ENCODE measurements at places on chromosomes 4 and X.

DNA sequence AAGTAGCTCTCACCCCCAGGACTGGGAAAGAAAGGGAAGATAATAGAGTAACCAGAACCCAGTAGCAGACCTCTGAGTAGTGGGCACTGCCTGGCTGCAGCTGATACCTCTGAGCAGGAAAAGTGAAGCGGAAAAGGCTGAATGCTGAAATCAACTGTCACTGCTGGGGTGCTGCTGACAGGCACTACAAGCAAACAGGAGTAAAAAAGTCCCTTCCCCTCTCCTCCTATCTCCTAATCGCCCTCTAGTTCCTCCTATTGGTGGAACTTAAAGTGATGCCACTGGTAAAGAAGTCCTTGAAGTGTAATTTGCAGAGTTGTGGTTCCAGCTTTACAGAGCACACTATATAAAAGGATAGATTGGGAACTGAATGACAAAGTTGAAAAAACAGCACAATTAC lies 32.8 kb upstream of the GLRB start:
- no peak for DNase-seq

DNA sequence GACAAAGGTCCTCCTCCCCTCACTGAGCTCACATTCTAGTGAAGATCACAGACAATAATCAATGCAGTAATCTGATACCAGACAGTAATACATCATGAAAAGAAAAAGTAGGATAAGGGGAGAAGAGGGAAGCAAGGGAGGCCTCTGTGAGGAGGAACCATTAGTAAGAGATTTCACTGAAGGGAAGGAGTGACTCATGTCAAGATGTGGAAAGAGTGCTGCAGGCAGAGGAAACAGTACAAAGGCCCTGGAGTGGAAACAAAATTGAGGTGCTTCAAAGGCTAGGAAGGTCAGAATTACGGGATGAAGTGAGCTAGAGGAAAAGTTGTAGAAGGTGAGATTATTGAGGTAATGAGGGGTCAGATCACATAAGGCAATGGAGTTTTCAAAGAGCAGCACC lies 38.1 kb downstream of the LAMTOR3 start:
- DNase-seq = peak; percentile 14

DNA sequence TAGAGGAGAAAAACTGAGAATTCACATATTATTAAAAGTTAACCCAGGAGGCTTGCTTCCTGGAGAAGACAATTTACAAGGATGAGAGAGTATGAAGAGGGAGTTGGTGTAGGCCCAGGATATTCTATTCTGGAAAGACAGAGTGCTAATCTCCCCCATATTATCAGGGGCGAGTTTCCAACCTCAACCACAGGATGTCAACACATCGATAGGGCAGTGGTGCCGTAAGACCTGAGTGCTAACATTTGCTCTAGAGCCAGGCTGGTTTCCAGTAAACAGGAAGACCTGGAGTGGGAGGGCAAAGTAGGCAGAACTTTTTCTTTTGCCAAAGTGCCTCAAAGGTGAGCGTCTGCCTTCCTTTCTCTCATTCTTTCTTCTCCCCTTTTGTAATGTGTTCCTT lies 2.8 kb upstream of the AWAT1 start:
- DNase-seq = no peak

- DNase-seq = no peak
These were observed 11.4 kb downstream of the TMEM165 start for GRCh38 chr4:55407119-55407518.

- DNase-seq = peak; percentile 37
These were observed at the start of gene ZDHHC15 for GRCh38 chrX:75522565-75523431. Gene ZDHHC15, minus strand, starts transcription at chrX:75523037. Its CDS starts 13 bp downstream, at chrX:75523024.

DNA sequence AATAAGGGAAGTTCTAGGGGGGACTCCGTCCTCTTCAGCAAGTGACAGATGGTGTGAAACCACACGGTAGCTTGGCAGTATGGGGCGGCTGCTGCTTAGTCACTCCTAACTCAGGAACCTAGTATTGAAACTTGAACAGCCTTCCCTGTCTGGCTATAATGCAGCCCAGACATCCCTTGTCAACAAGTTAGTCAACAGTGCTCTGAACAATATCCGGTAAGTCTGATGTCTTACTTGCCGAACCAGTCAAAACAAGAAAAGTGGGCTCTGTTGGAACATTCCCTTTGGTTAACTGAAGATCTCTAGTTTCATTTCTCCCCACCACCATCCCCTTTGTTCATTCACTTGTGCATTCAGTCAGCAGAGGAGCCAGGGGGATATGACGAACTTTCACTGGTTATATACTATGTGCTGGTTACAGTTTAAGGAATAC lies 18.7 kb upstream of the CXCL13 start:
- peak; percentile 22 for DNase-seq

GRCh38 chrX:35351212-35351611 lies 408.6 kb downstream of the FAM47B start:
- no peak for DNase-seq

DNA sequence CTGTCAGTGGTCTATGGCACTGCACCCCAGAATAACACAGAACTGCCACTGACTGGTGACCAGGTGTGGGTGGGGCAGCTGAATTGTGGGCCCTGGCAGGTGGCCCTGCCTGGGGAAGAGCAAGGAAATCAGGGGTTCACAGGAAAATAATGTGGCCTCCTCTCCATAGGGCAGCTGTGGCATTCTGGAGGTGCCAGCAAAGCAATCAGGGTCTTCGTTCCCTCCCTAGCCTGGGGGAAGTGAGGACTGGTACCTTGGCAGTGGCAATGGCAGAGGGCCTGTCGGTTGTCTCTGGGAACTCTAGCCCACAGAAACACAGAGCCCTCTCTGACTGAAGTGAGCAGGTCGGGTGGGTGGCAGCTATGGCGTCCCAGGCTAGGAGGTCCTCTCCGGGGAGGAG lies 223.0 kb downstream of the GRIA2 start:
- no peak for DNase-seq

GRCh38 chr4:4776934-4777333 lies 82.5 kb upstream of the MSX1 start:
- DNase-seq = no peak

DNA sequence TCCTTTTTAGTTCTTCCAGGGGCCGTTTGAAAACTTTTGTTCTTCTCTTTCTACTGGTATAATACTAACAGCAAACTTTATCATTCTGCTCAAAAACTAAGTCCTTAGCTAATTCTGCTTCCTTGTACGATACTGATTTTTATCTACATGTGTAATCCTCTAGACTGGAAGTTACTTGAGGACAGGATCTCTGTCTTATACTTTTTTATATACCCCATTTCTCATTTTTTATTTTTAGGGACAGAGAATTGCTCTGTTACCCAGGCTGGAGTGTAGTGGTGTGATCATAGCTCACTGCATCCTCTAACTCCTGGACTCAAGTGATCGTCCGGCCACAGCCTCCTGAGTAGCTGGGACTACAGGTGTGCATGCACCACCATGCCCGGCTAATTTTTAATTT lies 2.2 kb downstream of the COX7B start:
- no peak for DNase-seq

GRCh38 chr4:71713611-71714203 lies 70.2 kb downstream of the GC start:
- DNase-seq = no peak

DNA sequence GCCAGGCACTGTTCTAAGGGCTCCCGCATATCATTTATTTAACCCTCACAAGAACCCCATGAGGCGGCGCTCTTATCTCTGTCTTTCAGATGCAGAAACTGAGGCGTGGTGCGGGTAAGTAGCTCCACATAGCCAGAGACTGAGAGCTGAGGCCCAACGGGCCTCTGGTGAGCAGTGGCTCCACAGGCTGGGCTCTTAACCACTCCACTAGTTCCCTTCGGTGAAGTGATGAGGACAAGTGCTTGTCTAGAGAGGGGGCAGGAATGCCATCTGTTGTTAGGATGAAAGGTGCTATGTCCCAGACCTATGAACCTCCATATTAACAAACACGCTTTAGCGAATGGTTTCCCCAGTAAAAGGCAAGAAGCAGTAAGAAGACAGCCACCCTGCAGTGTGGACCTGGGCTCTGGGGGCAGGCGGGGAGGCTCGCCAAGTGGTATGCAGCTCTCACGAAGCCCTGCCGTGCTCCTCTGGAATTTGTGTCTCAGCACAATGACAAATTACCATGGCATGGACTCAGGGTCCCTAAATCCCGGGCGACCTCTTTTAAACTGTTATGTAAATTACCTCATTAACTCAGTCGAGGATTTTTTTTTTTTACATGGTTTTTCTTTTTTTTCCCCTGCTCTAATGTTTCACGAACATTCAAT lies 20.9 kb upstream of the S100G start:
- DNase-seq = no peak

DNA sequence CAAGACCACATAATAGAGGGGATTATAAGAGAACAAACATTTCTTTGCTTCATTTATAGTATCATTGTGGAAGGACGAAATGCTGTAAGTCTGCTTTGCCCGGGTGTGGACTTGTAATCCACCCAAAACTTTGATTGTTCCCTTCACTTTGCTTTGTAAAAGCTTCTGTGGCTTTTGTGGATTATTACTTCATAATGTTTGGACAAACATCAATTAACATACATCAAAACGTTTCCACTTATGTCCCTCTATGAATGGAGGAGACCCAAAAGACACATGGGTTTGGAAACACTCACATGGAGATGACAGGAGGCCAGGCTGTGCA lies 415.4 kb downstream of the SPRY1 start:
- DNase-seq = no peak

GRCh38 chr4:114100288-114101031 lies 121.0 kb upstream of the ARSJ start:
- no peak for DNase-seq

DNA sequence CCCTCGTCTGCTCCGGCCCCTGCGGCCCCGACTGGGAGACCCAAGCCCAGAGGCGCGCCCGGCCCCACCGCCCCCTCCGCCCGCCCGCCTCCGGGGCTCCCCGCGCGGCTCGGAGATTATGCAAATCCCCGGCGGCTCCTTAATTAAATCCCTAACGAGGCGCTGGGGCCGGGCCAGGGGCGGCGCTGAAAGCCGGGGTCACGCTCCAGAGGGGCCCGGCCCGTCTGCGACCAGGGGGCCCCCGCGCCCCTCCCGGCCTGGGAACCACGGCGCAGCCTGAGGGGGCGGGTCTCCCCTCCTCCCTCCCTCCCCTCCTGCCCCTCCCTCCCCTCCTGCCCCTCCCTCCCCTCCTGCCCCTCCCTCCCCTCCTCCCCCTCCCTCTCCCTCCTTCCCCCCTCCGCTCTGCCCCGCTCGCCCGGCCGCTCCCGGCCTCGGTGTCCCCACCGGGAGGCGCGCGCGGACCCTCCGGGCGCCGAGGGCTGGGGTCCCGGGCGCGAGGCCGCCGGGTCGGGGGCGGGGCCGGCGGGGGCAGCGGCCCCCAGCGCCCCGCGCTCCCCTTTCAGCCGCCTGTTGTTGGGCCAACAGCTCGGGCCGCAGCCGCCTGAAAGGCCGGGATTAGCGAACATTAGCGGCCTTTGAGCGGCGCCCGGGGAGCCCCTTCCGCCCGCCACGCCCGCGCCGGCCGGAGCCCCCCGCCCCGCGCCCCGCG lies 25.9 kb upstream of the FGFR3 start:
- DNase-seq = no peak

GRCh38 chrX:9701790-9702189 lies 63.9 kb downstream of the GPR143 start:
- DNase-seq = no peak

DNA sequence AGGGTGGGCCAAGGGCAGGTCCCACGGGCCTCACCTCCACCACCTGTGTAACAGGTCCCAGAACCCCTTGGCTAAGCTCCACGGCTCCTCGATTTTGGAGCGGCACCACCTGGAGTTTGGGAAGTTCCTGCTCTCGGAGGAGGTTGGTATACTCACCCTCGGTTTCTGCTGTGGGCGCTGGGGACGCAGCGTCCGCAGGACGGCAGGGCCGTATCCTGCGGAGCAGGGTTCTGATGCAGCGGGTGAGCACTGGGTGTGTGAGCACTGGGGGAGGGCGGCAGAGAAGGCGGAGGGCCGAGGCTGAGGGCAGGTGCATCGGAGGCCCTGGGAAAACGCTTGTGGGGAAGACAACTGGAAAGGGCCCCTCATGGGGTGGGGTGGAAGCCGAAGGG lies 11.0 kb downstream of the ATP5ME start:
- DNase-seq = no peak

DNA sequence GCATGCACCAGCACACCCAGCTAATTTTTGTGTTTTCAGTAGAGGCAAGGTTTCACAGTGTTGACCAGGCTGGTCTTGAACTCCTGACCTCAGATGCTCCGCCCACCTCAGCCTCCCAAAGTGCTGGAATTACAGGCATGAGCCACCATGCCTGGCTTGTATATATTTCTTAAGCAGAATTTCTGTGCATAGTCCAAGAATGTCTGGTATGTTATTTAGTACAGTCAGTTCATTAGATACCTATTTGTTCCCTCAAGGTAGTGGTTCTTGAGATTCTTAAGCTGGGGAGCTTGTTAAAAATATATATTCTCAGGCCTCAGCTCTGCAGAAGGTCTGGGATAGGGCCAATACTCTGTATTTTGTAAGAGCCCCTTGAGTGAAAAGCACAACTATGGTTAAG lies 4.6 kb upstream of the SERTM2 start:
- no peak for DNase-seq

- DNase-seq = no peak
These were observed 66.9 kb downstream of the PSAPL1 start for GRCh38 chr4:7367864-7368277.

DNA sequence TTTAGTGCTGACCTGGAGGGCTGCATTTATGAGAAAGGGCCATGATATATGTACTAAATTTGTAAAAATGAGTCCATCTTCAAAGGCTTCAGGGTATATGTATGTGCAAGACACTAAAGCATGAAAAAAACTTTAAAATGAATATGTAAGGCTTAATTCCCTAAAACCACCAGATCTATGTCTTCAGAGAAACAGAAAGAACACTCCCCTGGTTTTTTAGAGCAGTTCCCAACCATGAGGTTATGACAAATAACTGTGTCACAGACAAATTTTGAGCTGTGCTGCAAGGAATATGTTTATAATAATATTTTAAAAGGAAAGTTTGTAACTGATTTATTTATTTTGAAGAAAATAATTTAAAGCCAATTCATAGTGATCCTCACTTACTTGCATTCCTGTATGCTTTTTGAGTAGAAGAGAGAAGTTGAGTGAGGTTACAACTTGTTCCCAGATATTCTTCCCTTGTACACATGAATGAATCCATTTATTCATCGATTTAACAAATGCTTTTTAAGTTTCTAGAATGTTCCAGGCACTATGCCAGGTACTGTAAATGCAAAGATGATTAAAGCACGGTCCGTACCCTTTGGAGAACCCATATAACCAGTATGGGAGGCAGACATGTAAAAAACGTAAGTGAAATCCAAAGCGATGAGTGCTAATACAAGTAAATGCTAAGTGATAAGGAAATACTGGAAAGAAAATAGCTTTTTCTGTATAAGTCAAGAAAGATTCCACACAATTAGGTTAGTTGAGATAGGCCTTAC lies 295.2 kb upstream of the DIAPH2 start:
- no peak for DNase-seq

DNA sequence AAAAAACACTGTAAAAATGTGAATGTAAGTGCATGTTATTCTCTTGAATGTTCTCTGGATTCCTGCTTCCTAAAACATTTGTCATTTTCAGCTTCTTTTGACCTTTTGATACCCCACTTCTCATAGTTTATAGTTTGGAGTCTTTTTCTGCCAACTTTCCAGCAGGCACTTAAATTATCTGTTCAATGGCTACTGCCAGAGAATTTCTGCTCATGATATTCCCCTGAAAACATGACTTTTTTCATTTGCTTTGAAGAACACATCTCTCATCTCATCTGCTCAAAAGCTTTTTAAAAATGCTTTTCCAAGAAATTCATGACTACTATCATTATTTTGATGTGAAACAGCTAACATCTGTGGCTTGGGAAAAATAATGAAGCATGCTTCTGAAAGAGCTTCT lies 269.7 kb upstream of the PCDH7 start:
- DNase-seq = no peak
